ENCODE measurements at places on chromosomes 5 and 9.

DNA sequence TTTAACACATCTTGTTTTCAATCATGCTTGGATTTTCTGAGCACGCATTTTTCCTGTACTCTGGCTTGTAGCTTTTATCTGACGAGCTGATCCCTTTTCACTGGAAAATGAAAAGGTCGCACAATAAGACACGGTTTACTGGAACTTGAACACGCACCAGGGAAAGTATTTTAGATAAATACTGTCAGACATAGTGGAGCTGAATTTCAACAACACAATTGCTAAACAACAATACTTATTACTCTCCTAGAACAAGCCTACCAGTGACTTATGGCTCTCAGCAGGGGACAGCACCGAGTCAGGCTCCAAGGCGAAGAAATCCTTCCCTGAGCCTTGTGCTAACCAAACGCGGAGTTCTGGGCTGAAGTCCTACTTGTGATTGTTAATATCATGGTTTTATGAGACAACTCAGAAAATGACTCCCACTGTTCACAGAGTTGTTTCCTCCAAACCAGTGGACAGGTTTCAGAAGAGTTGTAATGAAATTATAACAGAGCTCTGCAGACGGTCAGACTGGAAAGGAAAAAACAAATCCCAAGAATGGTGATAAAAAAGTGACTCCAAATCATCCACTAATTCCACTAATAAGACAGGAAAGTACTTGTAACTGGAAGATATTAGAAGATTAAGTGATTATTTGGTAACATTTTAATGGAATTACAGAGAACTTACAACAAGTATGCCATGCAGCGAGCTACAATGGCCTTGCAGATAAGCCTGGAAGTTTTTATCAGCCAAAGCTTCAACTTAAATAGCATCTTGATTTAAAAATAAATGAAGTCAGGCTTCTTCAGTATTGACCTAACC is 359.6 kb downstream of the EBF1 start:
- no peak for DNase-seq

GRCh38 chr9:104319198-104319597 is 184.9 kb upstream of the OR13F1 start:
- DNase-seq = no peak

GRCh38 chr9:97991818-97992217 is 8.7 kb downstream of the ANP32B start:
- no peak for DNase-seq

- DNase-seq = no peak
Measured at GRCh38 chr5:21398511-21398910, 1410.5 kb upstream of the CDH18 start.

DNA sequence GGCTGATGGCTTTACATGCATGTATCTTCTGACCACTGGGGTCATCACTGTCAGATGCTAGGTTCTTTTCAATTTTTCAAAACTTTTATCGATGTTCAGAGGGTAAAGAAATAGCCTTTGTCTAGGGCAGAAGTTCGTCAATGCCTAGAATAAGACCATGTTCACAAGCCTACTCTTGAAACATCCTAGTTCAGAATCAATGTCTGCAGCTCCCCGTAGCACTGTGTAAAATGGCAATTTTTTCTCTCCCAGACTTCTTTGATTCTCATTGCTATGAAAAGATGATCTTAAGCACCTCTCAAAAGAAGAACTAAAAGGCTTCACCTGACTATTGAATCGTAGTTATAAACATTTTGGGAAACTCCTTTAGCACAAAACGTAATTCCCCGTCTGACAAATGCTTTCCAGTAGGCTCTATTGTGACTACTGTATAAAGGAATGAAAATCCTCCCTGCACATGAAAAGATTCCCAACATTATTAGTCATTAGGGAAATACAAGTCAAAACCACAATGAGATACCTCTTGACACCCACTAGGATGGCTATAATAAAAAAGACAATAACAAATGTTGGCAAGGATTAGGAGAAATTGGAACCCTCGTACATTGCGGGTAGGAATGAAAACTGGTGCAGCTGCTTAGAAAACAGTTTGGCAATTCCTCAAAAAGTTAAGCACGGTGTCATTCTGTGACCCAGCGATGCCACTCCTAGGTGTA is 263.5 kb downstream of the ARHGAP26 start:
- DNase-seq = no peak

GRCh38 chr9:112404508-112404932 is 24.6 kb downstream of the HSDL2 start:
- DNase-seq = no peak

GRCh38 chr5:126235628-126236027 is 187.6 kb upstream of the GRAMD2B start:
- no peak for DNase-seq

GRCh38 chr5:133967698-133968203 is 674 bp downstream of the C5orf15 start:
- DNase-seq = peak; percentile 53

- no peak for DNase-seq
Measured at GRCh38 chr5:150559088-150559487, 51.2 kb downstream of the NDST1 start.

- no peak for DNase-seq
Measured at GRCh38 chr5:59136549-59136948, 553.7 kb downstream of the RAB3C start.

GRCh38 chr5:143889986-143890385 is 78.0 kb downstream of the HMHB1 start:
- DNase-seq = no peak

- no peak for DNase-seq
Measured at GRCh38 chr9:131986089-131986488, 93.6 kb downstream of the MED27 start.

GRCh38 chr9:89822996-89823395 is 218.2 kb downstream of the GADD45G start:
- no peak for DNase-seq

GRCh38 chr5:36763454-36763853 is 113.1 kb upstream of the NIPBL start:
- DNase-seq = no peak

DNA sequence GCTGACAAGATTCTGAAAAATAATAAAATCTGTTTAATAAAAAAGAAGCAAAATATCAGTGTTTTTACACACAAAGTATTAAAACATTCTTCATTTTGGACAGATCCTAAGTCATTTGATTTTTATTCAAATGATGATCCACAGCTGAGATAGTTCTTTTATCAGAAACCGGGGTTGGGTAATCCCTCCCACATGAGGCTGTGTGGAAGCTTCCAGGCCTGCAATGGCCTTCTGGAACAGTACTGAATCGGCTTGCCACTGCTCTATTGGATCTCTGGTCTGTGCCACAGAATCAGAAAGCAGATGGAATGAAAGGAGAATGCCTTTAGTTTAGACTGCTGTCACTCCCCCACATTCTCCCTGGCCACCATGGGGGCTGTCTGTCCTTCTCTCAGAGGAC is 6.1 kb upstream of the C5orf58 start:
- DNase-seq = no peak

DNA sequence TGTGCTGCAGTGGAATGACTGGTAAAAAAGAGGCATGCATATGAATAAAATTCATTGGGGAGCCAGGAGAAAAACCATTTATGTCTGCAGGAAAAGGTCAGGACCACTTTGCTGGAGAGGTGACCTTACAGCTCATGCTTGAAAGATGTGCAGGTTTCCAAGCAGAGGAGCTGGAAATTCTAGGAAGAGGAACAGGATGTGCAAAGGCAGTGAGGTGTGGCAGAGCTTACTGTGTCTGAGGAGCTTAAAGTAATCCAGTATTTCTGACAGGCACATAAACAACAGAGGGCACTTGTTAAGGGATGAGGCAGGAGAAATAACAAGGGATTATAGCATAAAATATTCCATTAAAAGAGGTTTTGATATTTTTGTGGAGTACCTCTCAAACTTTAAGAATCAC is 203.2 kb downstream of the CD180 start:
- DNase-seq = no peak

DNA sequence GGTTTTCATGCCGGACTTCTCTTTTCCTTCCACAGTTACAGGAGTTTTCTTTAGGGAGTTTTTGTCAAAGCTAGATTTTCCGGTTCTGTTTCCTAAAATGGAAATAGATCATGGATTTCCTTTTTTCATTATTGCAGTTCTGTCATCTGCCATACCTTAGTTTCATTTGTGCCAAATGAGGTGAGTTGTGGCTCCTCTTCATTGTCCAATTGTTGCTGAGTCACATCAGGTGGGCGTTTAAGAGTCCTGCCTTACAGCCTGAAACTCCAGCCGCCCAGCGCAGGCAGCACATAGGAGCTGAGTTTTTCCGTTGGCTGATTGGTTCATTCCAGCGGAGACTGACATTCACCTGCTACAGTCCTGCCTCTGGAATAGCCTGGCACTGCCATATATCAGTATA is 14.1 kb downstream of the SLC25A25 start:
- DNase-seq = peak; percentile 23

DNA sequence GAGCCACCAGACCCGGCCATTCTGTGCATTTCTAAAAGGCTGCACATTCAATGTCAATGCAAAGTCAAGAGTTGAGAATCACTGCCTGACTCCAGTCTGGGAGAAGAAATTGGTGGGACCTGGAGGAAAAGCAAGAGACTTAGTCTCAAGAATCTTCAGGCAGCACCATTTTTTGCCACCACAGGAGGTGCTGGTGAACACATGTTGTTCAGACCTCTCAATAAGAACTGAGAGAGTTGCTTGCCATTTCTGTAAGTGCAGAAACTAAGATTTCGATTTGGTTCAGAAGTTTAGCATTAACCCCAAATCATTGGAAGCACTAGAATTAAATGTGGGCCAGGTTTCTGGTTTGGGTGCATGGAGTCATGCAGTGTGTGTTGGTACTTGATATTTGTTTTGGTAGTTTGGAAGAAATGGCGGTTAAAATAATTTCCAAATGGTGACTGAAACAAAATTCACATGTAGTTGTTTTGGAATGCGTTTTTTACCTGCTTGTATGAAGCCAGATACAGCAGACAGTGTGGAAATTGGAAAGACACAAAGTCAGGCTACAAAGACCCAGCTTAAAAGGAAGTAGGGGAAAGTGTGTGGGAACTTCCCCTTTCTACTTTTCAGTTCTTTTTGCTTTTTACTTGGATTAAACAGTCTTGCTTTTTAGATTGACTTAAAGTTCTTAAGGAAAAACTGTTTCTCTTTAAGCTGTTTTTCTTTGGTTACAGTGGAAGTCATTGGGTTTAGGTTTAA is 20.4 kb downstream of the PDE8B start:
- no peak for DNase-seq

DNA sequence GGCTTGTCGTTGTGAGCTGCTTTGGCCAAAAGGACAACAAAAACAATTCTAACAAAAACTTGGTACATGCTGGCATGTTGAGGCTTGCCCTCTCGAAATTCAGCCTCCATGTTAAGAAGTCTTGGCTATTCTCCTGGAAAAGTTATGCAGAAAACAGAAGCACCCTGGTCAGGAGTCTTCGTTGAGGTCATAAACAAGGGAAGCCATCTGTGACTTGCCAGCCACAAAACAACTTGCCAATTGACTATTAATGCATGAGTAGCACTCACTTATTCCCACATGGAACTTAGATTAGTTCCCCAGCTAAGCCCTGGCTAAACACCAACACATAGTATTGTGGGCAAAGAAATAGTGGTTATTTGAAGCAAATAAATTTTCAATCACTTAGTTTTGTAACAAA is 521.0 kb upstream of the CHD1 start:
- DNase-seq = no peak

DNA sequence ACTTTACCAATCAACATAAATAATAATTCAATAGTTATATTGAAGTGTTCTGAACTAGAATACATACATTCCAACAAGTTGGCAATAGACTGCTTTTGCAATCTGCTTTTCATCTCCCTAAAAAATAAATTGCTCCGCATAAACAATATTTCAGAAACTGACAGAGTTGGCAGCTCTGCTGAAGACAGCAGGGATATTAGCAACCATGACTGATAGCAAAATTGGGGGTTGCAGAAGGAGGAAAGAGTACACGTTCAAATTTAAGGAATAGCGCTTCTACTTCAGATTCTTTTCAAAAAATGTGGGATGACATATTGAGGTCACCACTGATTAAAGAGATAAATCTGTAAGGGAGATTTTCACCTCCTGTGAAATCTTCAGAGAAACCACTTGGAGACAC is 521.2 kb downstream of the DTWD2 start:
- DNase-seq = no peak

GRCh38 chr5:74945561-74946165 is 79.5 kb upstream of the FAM169A start:
- DNase-seq = no peak

- DNase-seq = no peak
Measured at GRCh38 chr9:18747595-18747994, 273.6 kb downstream of the ADAMTSL1 start.

GRCh38 chr5:146337264-146337904 is 1.3 kb upstream of the POU4F3 start:
- DNase-seq = no peak

DNA sequence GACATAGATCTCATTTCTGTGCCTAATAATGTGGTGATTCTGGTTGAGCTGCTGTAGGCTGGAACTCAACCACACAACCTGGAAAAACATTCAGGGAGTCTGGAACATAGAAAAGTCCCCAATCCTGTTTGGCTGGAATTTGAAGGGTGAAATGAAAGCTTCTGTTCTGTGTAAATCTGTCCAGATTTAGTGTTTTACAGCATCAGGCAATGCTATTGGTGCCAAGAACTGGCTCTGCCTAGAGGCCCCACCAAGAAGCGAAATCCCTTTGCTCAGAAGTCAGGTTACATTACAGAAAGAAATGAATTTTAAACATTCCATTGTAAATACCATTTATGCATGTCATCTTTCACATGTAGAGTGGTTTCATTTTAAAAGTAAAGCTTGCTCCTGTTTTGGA is 56.3 kb downstream of the TMEM174 start:
- no peak for DNase-seq

GRCh38 chr5:133006653-133007052 is 19.7 kb downstream of the ZCCHC10 start:
- no peak for DNase-seq

DNA sequence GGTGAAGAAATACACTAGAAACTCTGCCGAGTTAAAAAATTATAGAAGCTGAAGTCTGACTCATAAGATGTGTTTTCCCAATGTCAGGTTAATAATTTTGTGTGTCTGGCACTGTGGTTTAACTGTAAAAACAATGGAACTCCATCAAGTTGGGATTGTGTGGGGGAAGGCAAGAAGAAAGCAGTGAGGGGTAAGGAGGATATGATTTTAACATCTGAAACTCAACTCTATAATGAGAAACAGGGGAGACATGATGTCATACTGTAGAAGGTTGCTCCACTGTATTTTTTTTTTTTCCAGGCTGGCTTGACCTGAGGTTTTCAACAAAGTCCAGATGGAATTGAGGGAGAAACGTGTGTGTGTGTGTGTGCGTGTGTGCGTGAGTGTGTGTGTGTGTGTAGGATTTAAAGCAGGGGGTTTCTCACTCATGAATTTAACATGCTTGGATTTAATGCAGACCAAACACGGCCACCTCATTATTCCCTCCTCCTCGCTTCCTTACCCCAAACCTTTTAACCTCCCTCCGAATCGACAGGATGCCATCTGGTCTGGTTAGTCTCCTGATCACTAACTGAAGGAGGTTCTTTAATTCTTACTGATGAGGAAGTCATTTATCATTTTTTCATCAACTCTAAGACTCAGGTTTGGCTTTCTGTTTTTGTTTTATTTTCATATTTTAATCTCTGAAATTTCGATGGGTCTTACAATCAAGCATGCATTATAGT is 140.2 kb upstream of the LPAR1 start:
- DNase-seq = no peak

Data from hematopoietic multipotent progenitor cell treated with erythropoietin and hydrocortisone succinate and interleukin-3 and kit ligand, for 17 days (in vitro differentiated cells).